ENCODE measurements at places on chromosomes 16 and 17.

DNA sequence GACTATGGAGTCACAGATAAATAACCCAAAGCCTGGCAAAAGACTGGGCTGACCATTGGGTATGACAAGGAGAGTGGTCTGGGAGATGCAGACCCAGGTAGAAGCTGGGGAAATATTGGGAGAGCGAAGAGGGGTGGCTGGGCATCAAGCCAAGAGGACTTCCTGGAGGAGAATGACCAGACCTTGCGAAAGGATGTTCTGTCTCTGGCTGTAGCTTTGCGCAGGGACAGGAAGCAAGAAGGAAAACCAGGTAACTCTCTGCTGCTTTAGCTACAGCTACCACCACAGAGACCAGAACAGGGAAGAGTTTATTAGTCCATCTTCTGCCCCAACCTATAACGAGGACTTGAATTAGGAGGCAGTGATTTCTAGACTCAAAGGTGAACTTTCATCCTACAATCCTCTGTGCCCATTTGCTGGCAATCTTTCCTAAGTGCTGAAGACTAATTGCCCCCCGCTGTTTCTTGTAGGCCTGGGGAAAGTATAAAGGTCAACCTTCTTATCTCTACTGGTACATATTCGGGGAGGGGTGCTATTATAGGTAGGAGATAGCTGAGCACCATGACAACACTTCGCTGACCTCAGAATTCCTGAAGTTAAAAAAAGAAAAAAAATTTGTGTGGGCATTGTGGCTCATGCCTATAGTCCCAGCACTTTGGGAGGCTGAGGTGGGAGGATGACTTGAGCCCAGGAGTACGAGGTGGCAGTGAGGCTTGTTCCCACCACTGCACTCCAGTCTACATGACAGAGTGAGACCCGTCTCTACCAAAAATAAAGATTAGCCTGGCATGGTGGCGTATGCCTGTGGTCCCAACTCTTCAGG, 19.1 kb upstream of the KIFC3 start:
- no peak for DNase-seq

DNA sequence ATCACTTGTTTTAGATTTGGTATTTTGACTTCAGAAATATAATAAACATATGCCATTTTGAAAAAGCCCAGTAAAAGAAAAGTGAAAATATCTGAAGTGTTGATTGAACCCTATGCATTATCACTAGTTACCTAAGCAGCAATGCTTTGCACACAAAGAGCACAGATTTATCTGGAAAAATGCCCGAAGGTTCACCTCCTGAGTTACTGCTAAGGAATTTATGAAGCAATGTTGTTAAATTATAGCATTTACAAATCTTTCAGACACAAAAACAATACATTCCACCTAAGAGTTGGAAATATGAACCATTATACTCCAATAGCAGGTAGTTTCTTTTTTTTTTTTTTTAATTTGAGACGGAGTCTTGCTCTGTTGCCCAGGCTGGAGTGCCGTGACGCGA, 38.9 kb upstream of the GHDC start:
- DNase-seq = peak; percentile 55

- DNase-seq = no peak
Measured at GRCh38 chr16:6827267-6827666, 505.4 kb upstream of the RBFOX1 start.

DNA sequence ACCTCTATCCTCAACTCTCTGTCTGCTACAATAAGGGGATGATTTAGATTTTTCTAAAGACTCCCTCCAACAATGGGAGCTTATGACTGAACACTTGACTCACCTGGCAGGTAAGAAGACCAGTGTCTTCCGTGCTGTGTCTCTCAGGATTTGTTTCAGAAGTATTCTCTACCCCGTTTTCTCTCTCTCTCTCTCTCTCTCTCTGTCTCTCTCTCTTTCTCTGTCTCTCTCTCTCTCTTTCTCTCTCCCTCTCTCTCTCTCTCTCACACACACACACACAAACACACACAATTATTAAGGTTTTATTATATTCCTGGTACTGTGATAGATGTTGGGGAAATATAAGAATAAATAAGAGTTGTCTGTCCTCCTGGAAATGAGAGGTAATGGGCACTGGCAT, 263.9 kb downstream of the TOX3 start:
- peak; percentile 46 for DNase-seq

- DNase-seq = no peak
Measured at GRCh38 chr17:73420897-73421296, 109.1 kb upstream of the CDC42EP4 start.

DNA sequence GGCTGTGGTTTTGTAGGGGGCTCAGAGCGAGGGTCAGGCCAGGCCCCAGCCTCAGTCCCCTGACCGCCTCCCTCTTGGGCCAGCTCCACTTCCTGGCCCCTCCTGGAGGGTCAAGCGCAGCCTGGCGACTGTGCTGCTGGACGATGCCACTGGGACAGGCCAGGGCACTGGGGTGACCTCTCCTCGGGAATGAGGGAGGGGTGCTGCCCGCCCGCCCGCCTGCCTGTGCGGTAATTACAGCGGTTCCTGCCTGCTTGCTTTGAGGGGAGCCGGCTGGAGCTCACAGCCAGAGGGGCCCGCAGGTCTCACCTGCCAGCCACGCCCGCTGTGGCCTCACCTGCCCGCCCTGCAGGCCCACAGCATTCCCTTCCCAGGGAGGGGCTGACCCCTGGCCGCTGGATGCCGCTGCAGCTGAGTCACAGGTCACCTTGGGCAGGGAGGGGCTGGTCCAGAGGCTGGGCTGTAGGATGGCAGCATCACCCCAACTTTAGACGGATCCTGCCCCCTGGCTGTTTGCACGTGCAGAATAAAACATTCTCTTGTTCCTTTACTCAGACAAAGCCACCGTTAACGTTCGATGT, 76.7 kb upstream of the CBX4 start:
- peak; percentile 52 for DNase-seq

GRCh38 chr16:12803203-12804093, at the start of gene CPPED1:
Gene CPPED1 (minus strand): TSS chr16:12803887. CDS start chr16:12803776, 111 bp downstream.
- peak; percentile 93 for DNase-seq

Measured in fibroblast of villous mesenchyme (primary cell).